ENCODE measurements at places on chromosomes 11 and 22. TPM values are rescaled to one million over a fixed set of nuclear protein-coding genes. Genes with fewer than 3 reads are reported as not detected.

DNA sequence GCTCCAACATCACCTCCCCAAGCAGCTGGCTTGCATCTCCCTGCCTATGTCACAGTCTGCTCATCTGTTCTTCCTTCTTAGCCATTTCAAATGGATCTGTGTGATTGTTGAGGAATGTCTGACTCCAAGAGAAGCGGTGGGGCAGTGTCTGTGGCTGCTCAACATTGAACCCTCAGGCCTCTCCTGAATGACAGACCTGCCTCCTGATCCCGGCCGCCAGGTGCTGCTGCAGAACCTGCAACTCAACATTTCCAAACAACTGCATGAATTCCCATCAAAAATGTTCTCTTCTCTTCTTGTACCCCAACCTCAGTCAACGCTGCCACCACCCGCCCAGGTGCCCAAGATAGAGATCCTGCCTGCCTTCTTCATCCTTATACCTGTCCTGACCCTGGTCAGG, 132.5 kb downstream of the FBXO7 start:
- no peak for DNase-seq

DNA sequence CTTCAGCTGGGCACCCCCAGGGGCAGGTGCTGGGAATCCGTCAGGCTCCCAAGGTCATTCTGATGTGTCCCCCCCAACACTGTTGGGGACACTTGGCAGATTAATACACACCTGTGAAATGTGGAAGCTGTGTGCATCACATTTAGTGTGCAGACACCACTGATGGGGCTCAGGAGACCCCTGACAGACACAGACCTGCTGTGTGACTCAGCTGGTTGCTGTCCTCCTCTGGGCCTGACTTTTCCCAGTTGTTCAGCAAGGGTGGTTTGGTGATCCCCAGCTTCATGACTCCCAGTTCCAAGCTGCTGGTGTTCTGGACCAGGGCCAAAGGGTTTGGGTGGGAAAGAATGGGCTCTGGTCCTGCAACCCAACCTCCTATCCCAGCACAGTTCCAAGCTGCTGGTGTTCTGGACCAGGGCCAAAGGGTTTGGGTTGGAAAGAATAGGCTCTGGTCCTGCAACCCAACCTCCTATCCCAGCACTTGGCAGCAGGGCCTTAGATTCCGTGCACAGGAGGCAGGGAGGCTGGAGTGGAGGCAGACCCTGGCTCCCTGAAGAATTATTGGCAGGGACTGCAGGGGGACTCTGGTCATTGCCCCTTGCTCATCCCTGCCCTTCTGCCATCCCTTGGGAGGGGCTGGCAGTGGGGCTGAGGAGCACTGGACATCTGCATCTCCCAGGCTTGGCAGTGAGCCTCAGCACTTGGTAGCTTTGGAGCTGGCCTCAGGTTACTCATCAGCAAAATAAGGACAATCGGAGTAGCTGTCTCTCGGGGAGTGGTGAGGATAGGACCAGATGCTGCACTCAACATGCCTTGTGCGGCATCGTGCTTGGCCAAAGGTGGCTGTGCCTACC, 8.4 kb upstream of the OMP start:
- DNase-seq: no peak

DNA sequence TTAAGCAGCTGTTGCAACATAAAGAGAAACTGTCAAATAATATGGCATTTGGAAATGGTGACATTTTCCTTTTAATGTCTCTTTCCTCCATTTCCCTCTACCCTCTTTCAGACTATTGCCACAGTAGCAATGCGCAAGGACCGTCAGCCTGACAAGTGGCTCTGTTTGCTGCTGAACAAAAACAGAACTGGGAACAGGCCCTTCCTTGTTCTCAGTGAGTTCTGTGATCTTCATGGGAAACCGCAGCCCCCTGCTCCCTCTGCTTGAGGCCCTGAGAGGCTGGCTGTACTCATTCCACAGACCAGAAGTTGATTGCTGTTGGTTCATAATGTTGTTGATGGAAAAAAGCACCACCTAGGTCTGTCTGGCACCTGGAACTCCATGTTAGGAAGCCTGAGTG, 559.7 kb downstream of the OPCML start:
- no peak for DNase-seq

The RTN3 gene
- total RNA-seq: 67.3 TPM

GRCh38 chr11:59187035-59187434, 15.1 kb downstream of the DTX4 start:
- no peak for DNase-seq

DNA sequence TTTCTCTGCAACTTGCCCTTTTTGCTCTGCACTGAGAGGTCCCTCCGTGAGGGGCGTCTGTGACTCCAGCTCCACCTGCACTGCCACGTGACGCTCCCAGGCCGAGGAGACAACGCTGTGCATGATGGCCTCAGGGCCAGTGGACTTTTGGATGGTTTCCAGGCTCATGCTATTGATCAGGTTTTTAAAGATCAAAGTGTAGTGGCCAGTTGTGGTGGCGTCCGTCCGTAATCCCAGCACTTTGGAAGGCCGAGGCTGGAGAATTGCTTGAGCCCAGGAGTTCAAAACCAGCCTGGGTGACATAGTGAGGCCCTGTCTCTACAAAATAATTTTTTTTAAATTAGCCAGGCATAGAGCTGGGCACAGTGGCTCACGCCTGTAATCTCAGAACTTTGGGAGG, 16.1 kb downstream of the RPL3 start:
- DNase-seq: no peak

DNA sequence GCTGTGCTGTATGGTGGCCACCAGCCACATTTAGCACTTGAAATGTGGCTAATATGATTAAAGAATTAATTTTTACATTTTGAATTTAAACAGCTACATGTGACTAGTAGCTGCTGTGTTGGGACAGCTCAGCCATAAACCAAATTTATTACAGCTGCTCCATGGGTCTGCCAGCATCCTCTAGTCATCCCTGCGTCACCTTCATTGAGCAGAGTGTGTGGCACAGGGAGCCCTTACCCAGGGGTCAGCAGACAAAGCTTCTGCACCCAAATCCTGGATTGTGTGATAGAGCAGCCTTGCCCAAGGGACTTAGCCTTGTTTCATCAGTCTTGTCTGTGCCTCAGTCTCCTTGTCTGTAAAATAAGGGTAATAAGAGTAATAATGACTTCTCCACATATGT, 19.4 kb upstream of the ACCSL start:
- DNase-seq: peak; percentile 34

The LRRC75B gene
- total RNA-seq: 7.8 TPM

The TREH gene
- total RNA-seq: 0.44 TPM

DNA sequence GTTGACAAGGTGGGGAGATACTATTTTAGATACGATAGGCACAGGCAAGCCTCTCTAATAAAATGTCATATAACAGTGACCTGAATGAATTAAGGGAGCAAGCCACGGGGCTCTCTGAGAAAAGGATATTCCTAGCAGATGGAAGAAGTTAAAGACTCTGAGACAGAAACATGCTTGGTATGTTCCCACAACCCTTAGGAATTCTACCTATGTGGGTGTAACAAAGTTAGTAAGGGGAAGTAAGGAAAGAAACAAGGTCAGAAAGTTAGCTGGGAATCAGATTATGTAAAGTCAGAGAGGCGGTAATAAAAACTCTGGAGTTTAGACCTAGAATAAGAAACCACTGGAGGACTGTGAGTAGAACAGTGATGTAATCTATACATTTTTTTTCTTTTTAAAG, 59.7 kb upstream of the GDPD4 start:
- no peak for DNase-seq

GRCh38 chr11:22690257-22690656, 23.8 kb downstream of the GAS2 start:
- DNase-seq: no peak

DNA sequence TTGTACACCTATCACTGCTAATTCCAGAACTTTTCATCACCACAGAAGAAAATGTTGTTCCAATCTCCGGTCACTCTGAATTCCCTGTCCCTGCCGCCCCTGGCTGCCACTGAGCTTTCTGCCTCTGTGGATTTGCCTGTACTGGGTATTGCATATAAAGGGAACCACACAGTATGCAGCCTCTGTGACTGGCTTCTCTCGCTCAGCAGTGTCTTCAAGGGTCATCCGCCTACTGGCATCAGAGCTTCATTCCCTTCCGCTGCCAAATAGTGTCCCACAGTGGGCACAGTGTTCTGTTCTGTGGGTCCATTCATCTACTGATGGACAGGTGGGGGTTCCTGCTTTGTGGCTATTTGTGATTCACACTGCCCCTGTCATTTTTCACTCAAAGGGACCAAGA, 5.3 kb downstream of the DHCR7 start:
- DNase-seq: no peak

The ZP1 gene
- total RNA-seq: not detected

DNA sequence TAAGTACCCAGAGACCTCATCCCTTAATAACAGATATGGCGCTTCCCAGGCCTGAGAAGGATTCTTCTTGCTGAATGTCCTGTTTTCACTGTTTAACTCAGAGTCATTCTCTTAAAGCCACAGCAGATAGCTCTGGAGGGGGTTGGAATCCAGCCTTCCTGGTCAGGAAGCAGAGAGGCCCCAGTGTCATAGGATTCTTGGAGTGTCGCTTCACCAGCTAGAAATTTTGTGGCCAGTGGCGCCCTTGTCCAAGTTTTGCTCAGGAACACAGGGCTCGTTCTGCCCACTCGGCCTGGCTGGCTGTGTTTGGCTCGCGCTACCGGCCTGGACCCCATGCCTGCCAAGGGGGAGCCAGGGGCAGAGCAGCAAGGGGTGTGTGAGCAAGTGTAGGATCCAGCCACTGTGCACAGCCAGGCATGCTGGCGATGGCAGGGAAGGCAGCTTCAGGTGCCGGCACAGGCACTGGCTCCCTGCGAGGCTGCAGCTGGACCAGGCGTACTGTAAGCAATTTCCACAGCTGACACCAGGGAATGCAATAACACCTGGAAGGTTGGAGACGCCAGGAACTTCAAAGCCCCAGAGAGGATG, 214.8 kb upstream of the SESN3 start:
- DNase-seq: no peak

DNA sequence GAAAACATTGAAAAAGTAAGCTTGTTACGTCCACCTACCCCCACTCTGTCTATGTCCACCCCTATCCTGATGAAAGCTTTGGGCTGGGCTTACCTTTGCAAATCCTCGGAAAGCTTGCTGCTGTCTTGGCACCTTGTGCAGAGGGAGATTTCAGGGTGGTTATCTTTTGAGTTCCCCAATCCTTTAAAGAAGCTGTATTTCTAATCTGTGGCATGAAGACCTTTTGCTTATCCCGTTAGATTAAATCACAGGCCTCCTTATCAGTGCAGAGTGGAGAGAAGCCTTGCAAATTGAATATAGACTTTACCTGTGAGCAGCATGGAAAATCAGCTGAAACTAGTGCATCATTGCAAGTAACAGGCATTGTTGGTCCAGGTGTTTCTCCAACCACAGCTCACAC, 580.6 kb upstream of the ANO5 start:
- DNase-seq: no peak

Measured in ureter (tissue), 1 donor.